ENCODE measurements at places on chromosomes 2 and 18.

DNA sequence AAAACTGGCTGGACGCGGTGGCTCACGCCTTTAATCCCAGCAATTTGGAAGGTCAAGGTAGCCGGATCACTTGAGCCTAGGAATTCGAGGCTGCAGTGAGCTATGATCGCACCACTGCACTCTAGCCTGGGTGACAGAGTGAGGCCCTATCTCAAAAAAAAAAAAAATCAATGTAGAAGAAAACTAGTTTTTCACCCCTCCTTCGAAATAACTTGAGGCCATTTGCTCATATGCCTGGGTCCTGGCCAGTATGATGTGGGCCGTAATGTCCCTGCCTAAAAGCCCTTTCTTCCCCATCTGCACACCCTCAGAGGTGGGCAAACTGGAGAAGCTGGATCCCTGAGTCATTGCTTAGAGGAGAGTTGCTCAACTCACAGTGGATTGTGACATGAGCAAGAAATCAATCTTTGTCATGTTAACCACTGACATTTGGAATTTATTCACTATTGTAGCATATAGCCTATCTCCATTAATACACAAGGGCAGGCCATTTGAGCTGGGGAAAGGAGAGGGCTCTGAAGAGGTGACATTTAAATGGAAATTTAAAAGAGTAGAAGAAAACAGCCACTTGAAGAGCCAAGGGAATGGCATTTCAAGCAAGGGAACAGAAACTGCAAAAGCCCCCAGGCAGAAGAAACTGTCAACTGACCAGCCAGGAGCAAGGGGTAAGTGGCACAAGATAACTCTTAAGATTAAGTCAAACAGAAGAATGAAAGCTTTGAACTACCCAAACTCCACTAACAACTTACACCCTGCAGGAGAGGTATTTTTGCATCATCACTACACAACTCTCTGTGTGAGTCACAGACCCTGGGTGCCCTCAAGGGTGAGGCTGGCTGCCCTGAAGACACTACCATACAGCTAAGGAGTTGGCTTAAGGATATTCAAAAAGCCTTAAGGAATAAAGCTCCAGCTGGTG, 7.6 kb upstream of the METTL21A start:
- DNase-seq: no peak

GRCh38 chr18:34115409-34116081, 109.2 kb downstream of the NOL4 start:
- no peak for DNase-seq

DNA sequence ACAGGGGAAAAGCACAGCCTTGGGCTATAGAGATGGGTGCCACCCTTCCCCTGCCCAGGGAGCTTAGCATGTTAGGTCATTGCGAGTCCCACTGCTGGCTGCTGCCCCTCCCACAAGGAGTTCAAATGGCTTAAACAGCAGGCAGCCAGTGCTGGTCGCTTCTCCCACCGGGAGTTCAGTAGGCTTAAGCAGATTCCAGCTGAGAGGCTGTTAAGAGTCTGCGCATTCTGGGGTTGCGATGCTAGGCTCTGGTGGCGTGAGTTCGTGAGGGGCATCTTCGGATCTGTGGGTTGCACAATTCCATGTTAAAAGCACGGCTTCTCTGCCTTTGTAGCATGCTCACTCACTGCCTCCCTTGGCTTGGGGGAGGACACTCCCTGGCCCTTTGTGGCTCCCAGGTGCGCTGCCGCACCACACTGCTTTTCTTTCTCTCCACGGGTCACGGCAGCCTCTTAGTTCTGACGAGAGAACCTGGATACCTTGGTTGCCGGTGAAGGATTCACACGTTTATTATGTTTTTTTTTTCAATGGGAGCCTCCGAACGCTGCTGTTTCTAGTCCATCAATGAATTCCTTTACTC, 93.2 kb downstream of the UNC80 start:
- no peak for DNase-seq

DNA sequence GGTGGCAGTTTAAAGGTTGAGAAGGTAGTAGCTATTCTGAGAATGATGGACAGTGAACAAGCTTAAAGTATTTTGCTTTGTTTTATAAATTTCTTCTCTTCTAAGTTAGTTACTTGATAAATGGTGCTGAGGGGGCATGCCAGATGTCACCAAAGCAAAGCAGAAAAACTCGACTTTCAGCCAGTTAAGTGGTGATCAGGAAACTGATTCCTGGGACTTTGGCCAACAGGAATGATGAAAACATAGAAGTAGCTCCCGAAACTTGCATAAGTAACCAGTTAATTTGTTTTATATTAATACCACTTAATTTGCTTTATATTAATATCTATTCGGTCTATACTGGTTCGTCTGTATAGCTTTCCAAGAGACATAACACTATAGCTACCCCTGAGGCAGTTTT, 82.6 kb downstream of the FANCL start:
- no peak for DNase-seq

GRCh38 chr2:65403529-65403915, 28.9 kb downstream of the SPRED2 start:
- DNase-seq: no peak

DNA sequence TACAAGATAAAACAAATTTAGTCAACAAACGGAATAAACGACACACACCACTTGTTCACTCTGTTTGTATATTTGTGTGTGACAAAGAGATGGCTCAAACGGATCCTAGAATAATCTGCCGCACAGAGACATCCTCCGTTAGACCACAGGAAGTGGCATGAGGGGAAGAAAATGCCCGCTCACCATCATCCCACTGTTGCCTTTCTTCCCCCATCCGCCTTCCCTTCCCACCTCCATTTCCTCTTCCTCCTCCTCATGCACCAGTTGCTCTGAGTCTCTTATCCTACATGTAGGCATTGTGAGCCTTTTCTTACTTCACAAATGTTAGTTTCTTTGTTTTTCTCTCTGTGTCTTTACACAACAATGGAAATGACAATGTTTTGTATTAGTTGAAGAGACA, 228.5 kb upstream of the SMIM21 start:
- no peak for DNase-seq

- DNase-seq: no peak
Measured at GRCh38 chr2:19462256-19462645, 103.8 kb upstream of the OSR1 start.

DNA sequence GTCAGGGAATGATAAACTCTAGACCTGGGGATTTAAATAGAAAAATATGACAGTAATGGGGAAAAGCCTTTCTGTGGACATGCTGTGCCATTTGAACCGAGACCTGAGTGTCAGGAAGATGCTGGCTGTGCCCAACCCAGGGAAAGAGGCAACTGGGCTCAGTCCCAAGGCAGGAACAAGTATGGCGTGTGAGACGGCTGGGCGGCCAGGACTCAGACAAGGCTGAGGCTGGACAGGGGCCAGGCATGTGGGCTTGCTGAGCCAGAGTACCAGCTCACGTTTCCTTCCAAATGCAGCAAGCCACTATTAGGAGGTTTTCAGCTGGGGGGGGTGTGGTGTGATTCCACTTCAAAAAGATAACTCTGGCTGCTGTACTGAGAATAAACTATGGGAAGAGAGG, 92.4 kb downstream of the INPP5D start:
- DNase-seq: no peak

DNA sequence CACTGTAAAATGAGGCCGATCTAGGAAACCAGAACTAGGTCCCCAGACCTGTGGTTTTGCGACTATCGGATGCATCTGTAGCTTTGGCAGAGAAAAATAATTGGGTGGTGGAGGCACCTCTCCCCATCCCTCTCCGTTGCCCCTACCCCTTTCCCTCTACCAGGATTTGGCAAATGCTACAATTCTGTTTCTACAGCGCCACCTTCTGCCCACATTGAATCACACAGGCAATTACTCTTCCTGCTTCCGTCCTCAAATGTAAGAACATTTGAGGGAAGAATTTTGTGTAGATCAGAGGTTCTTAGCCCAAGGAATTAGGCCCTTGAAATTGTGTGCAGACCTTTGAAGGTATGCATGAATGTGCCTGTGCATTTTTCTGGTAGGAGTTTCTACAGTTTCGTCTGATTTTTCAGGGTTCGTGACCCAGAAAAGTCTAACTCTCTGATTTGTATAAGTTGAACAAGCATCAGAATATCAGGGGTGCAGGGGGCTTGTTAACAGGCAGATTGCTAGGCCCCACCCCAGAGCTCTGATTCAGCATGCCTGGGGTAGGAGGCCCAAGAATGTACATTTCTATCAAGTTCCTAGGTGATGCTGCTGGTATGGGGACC, 11.2 kb downstream of the ATP6V1B1 start:
- no peak for DNase-seq

DNA sequence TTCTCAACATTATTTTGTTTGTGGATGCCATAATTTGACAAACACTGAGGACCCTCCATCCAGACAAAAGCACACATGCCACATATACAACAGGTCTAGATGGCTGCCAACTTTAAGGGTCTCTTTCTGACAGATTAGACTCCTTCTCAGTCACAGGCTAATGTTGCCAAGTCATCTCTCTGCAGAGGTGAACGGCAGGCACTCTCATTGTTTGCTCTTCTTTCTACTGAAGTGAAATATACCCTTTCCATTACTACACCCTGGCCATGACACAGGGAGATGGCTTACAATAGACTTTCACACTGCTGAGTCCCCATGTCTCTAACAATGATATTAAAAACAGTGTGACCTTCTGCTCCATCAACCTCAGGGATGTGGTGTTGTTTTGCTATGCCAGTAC, 47.5 kb upstream of the ZNF397 start:
- DNase-seq: no peak

DNA sequence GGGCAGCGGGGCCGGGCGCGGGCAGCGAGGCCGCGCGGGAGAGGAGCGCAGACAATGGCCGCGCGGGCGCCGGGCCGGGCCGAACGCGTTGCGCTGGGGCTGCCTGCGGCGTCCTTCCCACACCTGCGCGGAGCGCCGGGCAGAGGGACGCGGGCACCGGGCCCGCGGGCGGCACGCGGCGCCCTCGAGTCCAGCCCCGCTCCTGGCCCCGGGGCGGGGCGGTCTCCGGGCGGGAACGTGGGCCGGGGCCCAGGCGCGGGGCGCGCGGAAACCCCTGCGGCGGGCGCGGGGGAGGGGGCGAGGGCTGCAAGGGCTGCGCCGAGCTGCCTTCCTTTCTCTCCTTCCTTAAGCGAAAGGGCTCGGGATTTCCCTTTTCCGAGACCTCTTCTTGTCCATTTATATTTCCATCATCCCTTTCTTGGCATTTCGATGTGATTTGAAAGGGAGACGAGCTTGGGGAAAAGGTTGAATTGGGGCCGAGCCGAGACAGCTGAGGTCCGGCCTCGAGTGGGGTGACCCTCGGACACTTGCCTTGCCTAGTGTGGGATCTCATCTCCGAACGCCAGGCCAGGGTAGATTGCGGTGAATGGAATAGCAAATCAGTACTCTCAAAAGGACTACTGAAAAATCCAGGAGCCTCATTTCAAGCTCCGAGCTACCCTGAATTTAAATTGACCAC, 676 bp downstream of the KLHL23 start:
- no peak for DNase-seq

DNA sequence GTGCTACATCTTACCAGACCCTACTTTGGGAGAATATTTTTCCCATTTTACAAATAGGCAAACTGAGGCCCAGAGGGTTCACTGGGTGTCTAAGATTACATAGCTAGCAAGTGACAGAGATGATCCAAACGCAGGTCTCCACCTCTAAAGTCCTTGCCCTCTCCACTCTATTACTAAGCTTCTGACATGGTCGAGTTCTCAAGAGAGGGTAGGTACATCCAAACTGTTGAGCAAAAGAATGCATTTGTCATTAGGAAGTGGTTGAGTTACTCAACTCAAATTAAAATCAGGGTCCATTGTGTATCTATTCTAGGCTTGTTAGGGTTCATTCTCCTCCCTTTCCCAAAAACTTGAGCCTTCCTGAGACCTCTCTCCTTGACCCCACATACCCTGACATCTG, 680.6 kb upstream of the FANCL start:
- DNase-seq: no peak

DNA sequence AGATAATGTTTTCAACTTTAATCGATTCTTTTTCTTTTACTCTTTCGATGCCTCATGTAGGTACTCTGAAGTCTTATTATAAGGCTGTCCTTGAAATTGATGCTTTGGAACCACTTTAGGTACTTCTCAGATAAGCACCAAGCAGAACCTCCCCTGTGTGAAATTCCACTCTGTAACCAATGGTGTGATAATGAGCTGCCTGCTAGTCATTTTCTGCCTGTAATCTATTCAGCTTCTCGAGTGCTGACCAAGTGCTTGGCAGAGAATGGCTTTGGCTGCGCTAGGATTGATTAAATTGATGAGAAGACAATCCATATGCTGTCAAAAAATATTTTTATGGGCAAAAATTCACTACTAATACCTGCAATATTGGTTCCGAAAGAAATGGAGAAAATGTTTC, 132.1 kb upstream of the STON1 start:
- no peak for DNase-seq
